ENCODE measurements at places on chromosomes 1 and 21.

DNA sequence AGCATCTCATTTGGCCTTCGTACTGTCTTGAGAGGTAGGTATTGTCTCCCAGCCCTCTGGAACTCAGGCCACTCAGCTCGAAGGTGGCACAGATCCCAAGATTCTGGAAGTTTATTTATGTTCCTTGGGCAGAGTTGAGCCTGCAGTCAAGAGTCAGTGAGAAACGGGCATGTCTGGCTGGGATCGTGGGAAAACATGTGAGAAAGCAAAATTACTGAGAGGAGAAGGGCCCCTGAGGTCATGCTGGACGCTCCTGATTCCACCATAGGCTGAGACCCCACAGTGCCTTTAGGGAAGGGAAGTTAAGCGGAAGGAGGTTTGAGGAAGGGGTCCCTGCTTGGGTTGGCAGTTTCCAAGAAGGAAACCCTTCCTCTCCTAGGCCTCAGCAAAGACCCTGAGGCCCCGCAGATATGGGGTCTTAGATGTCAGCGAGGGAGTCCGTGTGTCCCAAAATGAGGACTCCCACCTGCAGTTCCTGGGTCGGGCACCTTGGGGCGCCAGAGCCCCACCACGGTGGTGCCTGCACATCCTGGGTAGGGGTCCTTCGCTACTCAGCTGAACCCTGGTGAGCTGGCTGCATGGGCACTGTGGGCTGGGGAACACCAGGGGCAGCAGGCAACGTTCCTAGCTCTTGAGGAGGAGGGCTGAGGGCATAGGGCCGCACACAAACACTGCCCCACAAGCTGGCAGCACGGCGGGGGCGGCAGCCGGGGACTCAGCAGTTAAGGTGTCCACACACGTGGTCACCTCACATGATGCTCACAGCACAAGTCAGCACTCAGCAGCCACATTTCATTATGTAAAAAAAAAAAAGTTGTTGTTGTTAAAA is 12.3 kb upstream of the SEMA4A start:
- no peak overlapping the region for H3K4me3 ChIP-seq
- H3K36me3 ChIP-seq = peaks cover 24% of the 10 kb centered on the region
- peaks cover 10% of the 10 kb centered on the region for H3K4me1 ChIP-seq
- peak; percentile 38 for DNase-seq

DNA sequence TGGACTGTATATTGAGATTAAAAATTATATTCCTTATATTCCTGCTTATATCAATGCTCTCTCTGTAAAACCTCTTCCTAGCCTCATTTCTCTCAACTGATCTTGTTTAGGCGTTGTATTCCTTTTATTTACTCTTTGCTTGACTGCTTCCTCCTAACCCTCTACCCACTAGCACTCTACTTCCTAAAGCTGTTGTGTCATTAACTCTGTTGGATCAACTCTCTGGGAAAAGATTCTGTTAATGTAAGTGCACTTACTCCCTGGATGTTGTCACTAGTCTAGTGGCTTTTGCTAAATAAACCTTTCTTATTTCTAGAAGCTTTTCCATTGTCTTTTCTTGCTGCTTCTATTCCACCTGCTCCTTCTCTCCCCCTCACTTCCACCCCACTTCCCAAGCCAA is 6.5 kb downstream of the SPATA46 start:
- H3K4me1 ChIP-seq = peaks cover 19% of the 10 kb centered on the region
- no peaks in the 10 kb centered on the region for H3K36me3 ChIP-seq
- H3K27me3 ChIP-seq = no peaks in the 10 kb centered on the region
- DNase-seq = no peak

- no peaks in the 10 kb centered on the region for H3K27me3 ChIP-seq
- H3K36me3 ChIP-seq = no peaks in the 10 kb centered on the region
- no peak for DNase-seq
- no peak overlapping the region for H3K27ac ChIP-seq
- H3K4me1 ChIP-seq = no peaks in the 10 kb centered on the region
Measured at GRCh38 chr1:115242543-115242942, 95.5 kb downstream of the NGF start.

DNA sequence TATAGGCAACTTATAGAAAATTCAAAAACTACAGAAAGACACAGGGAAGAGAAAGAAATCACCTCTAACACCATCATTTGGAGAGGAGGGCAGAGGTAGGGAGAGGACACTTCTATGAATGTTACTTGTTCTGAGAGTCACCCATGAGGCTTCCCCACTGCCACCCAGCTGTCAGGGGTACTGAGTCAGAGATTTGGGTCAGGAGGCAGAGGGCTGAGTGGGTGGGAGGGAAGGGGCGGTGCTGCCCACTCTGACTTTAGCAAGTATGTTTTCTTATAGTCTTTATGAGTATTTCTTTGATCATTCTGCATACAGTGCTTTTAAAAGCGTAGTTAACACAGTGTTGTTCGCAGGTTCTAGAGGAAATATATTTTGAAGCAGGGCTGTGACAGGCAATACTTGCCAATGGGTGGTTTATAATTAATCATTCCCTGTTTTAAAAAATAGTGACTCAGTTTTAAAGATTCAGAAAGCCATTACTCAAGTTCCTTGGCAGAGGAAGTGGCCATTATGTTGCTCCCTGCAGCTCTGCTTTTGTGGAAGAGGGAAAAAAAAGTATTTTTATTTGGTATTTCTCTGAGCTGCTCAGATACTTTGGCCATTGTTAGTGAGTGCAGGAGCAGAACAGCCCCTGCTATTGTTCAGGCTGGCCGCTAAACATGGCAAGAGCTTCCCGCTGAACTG is 18.3 kb downstream of the IL6R start:
- H3K27ac ChIP-seq = no peak overlapping the region
- H3K4me3 ChIP-seq = no peak overlapping the region
- H3K4me1 ChIP-seq = peaks cover 35% of the 10 kb centered on the region
- no peaks in the 10 kb centered on the region for H3K27me3 ChIP-seq

DNA sequence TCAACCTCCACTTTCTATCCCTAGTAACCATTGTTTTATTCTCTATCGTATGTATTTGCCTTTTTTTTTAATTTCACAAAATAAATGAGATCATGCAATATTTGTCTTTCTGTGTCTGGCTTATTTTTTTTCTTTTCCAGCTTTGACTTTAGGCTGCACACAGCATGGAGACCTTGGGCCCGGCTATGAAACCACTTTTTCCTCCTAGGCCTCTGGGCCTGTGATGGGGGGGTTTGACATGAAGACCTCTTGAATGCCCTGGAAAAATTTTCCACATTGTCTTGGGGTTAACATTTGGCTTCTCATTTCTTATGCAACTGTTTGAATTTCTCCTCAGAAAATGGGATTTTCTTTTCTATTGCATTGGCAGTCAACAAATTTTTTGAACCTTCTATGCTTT is 100.2 kb upstream of the BTG3 start:
- H3K36me3 ChIP-seq = no peaks in the 10 kb centered on the region
- H3K4me3 ChIP-seq = no peak overlapping the region
- H3K4me1 ChIP-seq = no peaks in the 10 kb centered on the region
- H3K27me3 ChIP-seq = no peaks in the 10 kb centered on the region
- no peak for DNase-seq
- no peak overlapping the region for H3K27ac ChIP-seq

DNA sequence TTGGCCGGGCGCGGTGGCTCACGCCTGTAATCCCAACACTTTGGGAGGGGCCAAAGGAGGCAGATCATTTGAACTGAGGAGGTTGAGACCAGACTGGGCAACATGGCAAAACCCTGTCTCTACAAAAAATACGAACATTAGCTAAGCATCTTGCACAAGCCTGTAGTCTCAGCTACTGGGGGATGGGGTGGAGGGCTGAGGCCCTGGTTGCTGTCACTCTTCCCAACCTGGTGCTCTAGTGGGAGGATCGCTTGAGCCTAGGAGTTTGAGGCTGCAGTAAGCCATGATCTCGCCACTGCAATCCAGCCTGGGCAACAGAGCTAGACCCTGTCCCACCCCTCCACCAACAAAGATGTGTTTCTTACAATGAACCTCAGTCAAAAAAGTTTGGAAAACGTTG is 2.8 kb downstream of the PHGDH start:
- peaks cover 5% of the 10 kb centered on the region for H3K36me3 ChIP-seq
- H3K4me1 ChIP-seq = peaks cover 11% of the 10 kb centered on the region
- no peak overlapping the region for H3K4me3 ChIP-seq
- no peak for DNase-seq

DNA sequence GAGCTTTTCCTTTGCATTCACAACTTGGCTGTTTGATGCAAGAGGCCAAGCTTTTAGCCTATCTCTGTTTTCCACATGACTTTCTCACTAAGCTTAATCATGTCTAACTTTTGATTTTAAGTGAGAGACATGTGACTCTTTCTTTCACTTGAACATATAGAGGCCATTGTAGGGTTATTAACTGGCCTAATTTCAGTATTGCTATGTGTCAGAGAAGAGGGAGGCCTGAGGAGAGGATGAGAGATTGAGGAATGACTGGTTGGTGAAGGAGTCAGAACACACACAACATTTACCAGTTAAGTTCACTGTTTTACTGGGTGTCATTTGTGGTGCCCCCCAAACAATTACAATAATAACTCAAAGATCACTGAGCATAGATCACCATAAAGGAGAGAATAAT is 193.5 kb downstream of the CYYR1 start:
- H3K27me3 ChIP-seq = no peaks in the 10 kb centered on the region
- no peaks in the 10 kb centered on the region for H3K4me1 ChIP-seq
- no peak overlapping the region for H3K27ac ChIP-seq
- no peaks in the 10 kb centered on the region for H3K36me3 ChIP-seq
- no peak overlapping the region for H3K4me3 ChIP-seq

DNA sequence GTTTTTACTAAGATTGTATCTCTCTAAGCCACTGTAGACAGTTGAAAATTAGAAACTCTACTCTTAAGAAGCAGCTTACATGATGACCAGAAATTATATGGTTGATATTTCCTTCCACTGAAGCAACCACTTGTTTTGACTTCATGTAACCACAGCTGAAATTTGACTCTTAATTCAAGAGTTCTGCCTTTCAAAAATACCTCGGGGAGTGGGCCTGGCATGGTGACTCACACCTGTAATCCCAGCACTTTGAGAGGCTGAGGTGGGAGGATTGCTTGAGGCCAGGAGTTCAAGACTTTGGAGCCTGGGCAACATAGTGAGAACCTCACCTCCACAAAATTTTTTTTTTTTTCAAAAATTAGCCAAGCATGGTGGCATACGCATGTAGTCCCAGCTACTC is 4.3 kb downstream of the AMPD1 start:
- peak; percentile 50 for DNase-seq
- H3K4me1 ChIP-seq = peaks cover 22% of the 10 kb centered on the region

DNA sequence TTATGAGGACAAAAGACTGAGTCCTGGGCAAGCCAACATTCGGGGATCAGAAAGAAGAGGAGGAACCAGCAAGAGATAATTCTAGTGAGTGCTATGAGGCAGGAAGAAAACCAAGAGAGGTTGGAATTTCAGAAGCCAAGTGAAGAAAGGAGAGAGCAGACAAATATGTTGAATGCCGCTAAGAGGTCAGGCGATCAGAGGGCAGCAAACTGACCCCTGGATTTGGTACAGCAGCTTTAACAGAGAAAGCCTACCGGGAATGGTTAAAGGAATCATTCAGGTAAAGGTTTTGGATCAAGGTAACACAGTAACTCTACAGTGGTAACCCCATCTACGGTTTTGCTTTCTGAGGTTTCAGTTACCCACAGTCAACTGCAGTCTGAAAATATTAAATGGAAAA is 5.4 kb downstream of the CLCC1 start:
- no peaks in the 10 kb centered on the region for H3K27me3 ChIP-seq
- H3K4me1 ChIP-seq = peaks cover 5% of the 10 kb centered on the region
- no peak overlapping the region for H3K27ac ChIP-seq
- DNase-seq = no peak

GRCh38 chr21:35995522-35996088 is 64.7 kb downstream of the SETD4 start:
- peaks cover 3% of the 10 kb centered on the region for H3K27me3 ChIP-seq
- H3K4me1 ChIP-seq = no peaks in the 10 kb centered on the region
- no peaks in the 10 kb centered on the region for H3K36me3 ChIP-seq
- no peak for DNase-seq
- H3K27ac ChIP-seq = no peak overlapping the region

DNA sequence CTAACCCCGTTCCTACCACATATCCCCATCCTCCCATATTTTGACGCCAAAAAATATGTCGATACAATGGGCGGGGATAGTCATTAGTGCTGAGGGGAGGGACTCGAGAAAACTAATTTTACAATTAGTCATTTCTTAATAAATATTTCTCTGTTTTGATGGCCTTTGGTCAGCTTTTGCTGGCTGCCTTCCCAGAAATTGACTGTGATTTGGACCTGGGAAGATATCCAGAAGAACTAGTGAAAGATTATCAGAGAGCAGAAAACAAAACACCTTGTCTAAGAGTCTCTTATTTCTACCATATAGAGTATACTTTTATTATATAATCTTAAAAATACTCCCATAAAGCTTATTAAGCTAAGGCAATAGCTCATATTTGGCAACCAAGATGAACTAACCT is 247.6 kb downstream of the MRPL39 start:
- no peak overlapping the region for H3K27ac ChIP-seq
- H3K27me3 ChIP-seq = no peaks in the 10 kb centered on the region
- no peak overlapping the region for H3K4me3 ChIP-seq
- no peaks in the 10 kb centered on the region for H3K4me1 ChIP-seq
- DNase-seq = no peak

DNA sequence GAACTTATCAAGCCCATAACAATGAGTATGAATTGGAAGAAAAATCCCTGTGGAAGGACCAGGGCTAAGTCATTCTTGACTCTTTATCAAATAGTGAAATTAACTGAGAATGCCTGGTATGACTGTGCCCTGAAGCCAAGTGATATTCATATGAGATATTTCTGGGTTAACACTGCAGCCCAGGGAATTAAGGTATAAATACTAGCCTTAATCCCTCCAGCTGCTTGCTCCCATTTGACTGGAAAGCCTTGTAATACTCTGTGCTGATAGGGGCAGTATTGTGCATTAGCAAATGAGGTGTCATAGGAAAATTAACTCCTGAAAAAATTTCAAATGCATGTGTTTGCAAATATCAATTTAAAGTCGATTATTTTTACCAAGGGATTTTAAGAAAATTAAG is 568.8 kb downstream of the LMO4 start:
- no peak overlapping the region for H3K4me3 ChIP-seq
- peak; percentile 37 for DNase-seq
- H3K36me3 ChIP-seq = no peaks in the 10 kb centered on the region
- H3K4me1 ChIP-seq = no peaks in the 10 kb centered on the region
- no peak overlapping the region for H3K27ac ChIP-seq

- no peak overlapping the region for H3K4me3 ChIP-seq
- no peak overlapping the region for H3K27ac ChIP-seq
Measured at GRCh38 chr1:30912913-30913652, 4.5 kb upstream of the SDC3 start.

GRCh38 chr1:72845981-72846380 is 563.6 kb upstream of the NEGR1 start:
- no peaks in the 10 kb centered on the region for H3K27me3 ChIP-seq
- no peak for DNase-seq
- H3K4me1 ChIP-seq = no peaks in the 10 kb centered on the region
- H3K36me3 ChIP-seq = no peaks in the 10 kb centered on the region
- H3K27ac ChIP-seq = no peak overlapping the region
- H3K4me3 ChIP-seq = no peak overlapping the region

DNA sequence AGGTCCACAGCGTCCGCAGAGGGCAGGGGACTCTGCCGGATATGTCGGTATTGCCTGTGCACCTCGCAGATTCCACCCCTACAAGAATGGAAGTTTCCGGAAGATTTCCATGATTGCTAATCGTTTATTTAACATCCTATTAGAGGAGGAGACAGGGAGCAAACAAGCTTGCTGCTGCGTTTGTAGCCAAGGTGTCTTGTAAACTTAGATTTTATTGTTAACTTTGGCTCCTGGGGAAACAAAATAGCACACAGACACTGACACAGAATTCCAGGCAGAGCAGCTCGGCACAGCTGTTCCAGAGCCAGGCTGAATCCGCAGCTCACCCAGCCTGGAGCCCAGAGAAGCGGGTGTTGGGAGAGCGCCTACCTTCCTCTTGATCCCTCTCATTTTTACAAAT is 75.7 kb downstream of the AJAP1 start:
- H3K27me3 ChIP-seq = peaks cover 61% of the 10 kb centered on the region
- no peaks in the 10 kb centered on the region for H3K4me1 ChIP-seq
- H3K4me3 ChIP-seq = no peak overlapping the region
- DNase-seq = no peak
- no peak overlapping the region for H3K27ac ChIP-seq
- H3K36me3 ChIP-seq = no peaks in the 10 kb centered on the region

Data from SJCRH30 (cell line).